ENCODE measurements at places on chromosomes 11 and 22. TPM values are rescaled to one million over a fixed set of nuclear protein-coding genes. Genes with fewer than 3 reads are reported as not detected.

CNTN5 gene
- not detected for total RNA-seq

FAM83F gene
- 0.41 TPM for total RNA-seq

BATF2 gene
- total RNA-seq = not detected

KRTAP5-7 gene
- total RNA-seq = not detected

MS4A15 gene
- not detected for total RNA-seq

SLC17A6 gene
- not detected for total RNA-seq

IGSF9B gene
- 16.1 TPM for total RNA-seq

VSTM5 gene
- total RNA-seq = not detected

SF3A1 gene
- 314 TPM for total RNA-seq

SLN gene
- total RNA-seq = not detected

DNA sequence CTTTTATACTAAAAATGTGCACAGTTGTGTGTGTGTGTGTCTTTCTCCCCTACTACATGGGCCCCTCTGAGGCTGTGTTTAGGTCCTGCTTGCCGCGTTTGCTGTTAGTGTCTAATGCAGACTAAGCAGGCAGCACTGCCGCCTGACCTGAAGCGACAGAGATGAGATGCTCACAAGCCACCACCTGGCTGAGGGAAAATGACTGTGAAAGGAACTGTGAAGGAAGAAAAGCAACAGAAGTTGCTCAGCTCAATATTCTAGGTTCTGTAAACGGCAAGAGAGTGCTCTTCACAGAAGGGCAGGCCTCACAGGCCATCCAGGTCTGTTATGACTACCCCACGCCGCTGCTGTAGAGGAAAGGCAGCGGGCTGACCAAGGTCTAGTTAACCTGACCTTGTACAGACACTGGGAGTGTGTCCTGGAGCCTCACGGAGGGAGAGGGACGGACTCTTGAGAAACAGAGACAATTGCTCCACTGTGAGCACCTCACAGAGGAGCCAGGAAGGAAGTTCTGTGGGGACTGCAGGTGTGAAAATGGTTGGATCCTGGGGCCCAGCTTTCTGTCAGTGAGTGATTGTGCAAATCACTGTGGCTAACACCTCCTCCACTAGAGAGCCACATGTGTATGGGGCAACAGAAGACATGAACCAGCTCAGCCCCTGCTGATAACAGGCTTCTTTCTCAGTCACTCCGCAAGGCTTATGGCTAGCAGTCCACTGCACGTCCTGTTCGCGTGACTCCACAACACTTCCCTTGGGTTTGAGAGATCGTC lies 31.3 kb upstream of the YPEL1 start:
- no peak for DNase-seq

DNA sequence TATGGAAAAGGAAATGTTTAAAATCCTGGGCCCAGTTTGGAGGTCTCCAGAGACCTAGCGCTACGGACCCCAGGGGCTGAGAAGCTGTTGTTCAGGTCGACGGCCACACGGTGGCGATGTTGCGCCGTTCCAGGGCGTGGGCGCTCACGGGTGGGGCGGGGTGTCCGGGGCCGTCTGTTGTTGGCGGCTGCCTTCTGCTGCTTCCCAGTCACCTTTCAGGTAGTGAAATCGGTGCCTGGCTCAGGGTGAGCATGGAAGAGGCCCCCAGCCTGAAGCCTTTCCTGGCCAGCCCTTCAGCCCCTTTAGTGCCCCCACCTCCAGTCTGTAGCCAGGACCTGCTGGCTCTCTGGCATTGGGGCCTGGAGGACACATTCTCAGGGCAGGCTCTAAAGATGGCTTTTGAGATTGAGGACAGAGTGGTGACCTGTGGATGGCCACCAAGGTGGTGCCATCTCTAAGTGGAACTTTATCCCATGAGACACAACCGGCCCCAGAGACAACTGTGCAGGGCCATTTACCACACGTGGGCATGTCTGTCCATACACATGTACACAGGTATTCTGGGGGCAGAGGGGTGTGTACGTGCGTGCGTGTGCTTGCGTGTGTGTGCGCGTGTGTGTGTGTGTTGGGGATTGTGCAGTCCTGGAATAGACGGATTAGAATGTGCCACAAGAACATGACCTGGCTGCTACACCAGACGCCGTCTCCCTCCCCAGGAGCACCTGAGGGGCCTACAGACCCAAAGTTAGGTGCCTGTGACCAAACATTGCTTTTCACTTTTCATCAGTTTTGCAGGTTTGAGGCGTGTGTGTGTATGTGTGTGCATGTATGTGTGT lies 53.8 kb downstream of the ST14 start:
- peak; percentile 75 for DNase-seq

DNA sequence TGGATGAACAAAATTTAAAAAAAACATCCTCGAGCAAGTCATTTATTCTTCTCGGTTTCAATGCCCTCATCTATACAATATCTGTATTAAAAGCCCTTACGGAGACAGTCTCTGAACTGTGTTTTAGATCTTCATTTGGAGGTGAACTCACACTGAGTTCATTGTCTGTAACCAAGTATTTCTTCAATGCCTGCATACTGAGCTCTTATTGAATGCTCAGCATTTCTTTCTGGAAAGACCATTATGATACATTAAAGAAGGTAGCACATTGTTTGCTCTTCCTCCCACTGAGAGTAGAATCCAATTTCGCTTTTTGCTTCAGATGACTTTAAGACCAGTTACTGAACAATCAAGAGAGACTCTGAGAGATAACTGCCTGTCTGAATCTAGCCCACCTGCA lies 1.7 kb upstream of the ANO3 start:
- DNase-seq = no peak

- no peak for DNase-seq
These were observed 664.5 kb downstream of the KCNA4 start for GRCh38 chr11:29352273-29352795.

DNA sequence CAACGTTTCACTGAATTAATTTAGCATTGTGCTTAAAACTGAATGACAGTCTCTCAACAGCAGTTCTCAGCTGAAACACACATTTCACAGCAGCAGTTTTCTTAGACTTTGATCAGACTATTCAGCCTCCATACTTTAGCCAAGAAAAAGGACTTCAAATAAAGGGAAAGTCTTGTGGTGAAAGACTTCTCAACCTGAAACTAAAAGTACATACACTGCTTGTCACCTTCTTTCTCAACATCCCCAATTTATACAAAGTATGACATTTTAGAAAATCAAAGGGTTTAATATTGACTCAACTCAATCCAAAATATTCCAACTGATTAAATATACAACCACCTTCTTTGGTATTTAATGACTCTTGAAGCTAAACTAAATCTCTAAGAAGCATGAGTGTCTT lies 419.0 kb downstream of the LRRC4C start:
- DNase-seq = no peak

- DNase-seq = no peak
These were observed 79.9 kb upstream of the PRR5 start for GRCh38 chr22:44622147-44622427.

DNA sequence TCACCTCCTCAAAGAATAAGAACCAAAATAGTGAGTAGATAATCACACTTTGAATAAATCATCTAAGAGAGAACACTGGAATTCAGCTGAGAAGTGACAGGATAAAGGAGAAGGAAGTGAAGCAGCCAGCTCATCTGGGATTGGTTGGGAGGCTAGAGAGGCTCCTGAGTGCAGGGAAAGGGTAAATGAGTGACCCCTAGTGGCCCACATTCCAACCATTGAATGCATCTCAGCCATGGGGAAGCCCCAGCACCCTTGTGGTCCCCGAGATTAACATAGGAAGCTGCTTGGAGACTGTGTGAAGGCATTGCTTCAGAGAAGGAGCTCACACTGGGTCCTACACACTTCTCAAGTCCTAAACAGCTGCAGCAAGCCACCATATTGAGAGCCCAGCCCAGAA lies 82.3 kb downstream of the JRKL start:
- no peak for DNase-seq

DNA sequence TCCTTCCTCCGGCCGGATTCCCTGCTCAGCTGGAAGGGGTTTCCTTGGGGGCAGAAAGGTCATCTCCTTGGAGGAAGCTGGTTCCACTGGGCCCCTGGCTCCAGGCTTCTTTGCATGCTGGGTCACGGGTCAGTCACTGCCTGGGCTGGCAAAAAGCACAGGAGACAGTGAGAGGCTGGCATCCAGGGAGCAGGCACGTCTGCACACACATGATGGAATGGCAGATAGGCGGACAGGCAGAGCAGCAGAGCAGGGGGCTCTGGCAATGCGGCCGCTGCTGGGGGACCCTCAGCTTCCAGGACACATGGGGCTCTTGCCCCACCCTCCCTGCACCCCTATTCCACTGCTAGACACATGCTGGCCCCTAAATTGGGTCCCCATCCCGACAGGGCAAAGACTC lies 40.4 kb downstream of the C11orf58 start:
- DNase-seq = no peak

- DNase-seq = no peak
These were observed 371 bp downstream of the SMCO4 start for GRCh38 chr11:93542811-93543229.

GRCh38 chr11:126862664-126863243 lies 137.8 kb downstream of the KIRREL3 start:
- DNase-seq = no peak

DNA sequence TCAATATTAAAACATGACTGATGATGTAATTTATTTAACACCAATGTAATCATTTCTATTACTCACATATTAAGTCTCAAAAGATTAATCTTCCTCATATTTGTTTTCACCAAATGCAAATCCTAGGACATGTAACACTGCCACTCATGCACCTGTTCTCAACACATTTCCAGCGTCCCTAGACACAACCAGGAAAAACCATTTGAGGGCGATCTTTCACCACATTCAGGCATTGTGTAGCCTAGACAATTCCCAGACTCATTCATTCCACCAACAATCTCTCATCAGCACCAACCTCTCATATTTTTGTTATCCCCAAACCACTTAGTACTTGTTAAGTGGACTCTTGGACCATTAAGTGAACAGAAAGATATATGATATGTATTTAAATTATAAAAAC lies 66.1 kb downstream of the SLC36A4 start:
- no peak for DNase-seq

DNA sequence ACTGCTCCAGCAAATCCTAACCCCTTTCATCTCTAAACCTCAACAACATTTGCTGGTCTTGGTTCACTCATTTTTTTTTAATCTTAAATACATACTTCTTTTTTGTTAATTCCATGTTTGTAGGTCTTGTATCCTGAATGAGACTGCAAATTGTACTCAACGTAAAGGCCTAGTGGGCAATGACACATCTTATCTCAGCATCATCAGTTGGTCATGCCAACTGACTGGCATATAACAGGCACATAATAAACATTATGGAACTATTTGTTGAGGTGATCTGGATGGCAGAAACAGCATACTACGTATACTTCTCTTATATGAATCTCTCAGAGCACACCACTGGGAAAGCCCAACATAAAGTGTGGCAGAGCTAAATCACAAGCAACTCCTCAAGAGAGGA lies 116.7 kb downstream of the RBFOX2 start:
- DNase-seq = no peak

DNA sequence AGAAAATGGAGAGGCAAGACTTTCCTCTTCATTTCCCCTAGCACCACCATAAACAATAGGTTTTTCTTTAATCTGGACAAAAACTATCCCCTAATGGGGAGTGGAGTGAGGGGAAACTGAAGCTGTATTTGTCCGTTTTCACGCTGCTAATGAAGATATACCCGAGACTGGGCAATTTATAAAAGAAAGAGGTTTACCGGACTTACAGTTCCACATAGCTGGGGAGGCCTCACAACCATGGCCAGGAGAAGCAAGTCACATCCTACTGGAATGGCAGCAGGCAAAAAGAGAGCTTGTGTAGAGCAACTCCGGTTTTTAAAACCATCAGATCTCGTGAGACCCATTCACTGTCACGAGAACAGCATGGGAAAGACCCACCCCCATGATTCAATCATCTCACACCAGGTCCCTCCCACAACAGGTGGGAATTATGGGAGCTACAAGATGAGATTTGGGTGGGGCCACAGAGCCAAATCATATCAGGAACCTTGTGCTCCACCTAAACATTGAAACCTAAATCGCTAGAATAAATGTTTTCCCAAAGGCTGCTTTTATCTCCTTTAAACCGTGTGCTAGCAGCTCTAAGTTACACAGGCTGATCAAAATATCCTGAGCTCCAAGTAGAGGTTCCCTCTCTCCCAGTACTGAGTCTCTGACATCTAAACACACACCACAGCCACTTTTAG lies 4.3 kb downstream of the UBQLN3 start:
- no peak for DNase-seq

DNA sequence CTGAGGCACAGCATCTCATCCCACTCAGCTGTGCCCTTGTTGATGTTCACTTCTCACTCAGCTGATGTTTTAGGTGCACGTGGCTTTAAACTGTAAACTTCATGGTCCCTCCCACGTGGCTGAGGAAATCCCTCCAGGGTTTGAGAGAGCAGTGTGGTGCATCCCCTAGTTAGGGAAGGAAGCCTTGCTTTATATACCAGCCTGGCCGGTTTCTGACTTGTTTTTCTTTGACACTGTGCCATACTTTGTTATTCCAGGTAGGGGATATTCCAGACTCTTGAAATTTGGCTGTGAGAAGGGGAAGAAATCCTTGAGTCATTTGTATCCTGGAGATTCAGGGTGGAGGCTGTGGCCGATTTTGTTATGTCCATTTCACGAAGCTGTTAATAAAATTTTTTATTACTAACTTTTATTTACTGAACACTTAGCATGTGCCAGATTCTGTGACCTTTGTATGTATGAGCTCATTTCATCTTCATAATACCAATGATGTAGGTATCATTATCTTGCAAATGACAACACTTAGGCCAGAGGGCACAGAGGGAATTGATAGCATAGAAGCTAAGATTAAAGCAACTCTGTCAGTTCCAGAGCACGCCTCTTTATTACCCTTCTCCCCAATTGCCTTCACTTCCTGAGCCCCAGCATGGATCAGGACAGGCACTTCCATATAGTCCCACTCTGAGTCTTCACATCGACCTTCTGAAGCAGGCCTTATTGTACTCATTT lies 116.6 kb downstream of the NAV2 start:
- no peak for DNase-seq

DNA sequence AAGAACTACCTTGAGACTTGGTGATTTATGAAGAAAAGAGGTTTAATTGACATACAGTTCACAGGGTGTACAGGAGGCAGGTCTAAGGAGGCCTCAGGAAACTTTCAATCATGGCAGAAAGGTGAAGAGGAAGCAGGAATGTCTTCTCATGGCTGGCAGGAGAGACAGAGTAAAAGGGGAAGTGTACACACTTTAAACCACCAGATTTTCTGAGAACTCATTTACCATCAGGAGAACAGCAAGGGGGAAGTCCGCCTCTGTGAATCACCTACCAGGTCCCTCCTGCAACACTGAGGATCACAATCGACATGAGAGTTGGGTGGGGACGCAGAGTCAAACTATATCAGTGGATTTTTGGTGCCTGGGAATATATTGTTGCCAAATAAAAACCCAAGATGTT lies 40.3 kb upstream of the OR5D13 start:
- DNase-seq = no peak

- DNase-seq = peak; percentile 42
These were observed 395.7 kb downstream of the MN1 start for GRCh38 chr22:27405672-27406388.

GRCh38 chr22:43554694-43555365 lies 143.0 kb downstream of the MPPED1 start:
- DNase-seq = no peak

GRCh38 chr11:2776351-2777061 lies 76.7 kb upstream of the KCNQ1OT1 start:
- peak; percentile 62 for DNase-seq
